ENCODE measurements at places on chromosomes 2 and 18. TPM values are rescaled to one million over a fixed set of nuclear protein-coding genes. Genes with fewer than 3 reads are reported as not detected.

Gene RESP18
- not detected for polyA plus RNA-seq

Gene C2orf15
- 10.0 TPM for polyA plus RNA-seq

Gene ATF2
- polyA plus RNA-seq, result 60.9 TPM

Gene CYTIP
- 1.2 TPM for polyA plus RNA-seq

Gene GAREM1
- polyA plus RNA-seq, result 30.8 TPM

Gene MSH6
- polyA plus RNA-seq, result 83.5 TPM

Data from renal pelvis (tissue), 12 donors.